ENCODE measurements at places on chromosomes 3 and 15.

DNA sequence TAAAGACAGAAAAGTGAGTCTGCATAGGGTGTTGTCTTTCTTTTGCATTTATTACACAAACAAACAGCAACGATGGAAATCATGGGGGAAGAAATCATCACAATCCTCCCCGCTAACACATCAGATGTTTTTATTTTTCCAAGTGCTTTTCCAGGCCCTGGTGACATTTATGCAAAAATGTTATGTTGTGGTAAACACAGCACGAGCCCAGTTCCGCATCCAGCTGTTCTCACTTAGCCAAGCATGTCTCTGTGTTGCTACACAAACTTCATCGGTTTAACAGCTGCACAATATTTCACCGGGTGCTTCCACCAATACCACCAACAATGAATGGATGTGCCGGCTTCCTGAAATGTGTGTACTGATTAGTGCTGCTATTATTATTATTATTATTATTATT, 53.7 kb upstream of the ABHD17C start:
- DNase-seq = no peak

DNA sequence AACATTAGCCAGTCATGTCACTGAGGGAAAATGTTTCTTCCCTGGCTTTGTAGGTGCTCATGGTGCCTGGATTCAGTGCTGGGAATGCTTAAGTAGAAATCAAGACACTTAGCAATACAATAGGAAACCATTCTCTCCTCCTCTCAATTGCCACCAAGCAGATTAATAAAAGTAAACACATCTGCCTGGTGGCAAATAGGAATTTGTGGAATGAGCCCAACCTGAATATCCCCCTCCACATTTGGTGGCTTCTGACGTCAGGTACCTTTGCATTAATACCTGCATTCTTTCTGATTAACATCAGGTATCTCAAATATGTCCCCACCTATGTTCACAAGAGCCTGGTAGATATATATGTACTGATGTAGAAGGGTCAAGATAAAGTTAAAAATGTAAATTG, 42.7 kb downstream of the PPP2R3A start:
- no peak for DNase-seq

DNA sequence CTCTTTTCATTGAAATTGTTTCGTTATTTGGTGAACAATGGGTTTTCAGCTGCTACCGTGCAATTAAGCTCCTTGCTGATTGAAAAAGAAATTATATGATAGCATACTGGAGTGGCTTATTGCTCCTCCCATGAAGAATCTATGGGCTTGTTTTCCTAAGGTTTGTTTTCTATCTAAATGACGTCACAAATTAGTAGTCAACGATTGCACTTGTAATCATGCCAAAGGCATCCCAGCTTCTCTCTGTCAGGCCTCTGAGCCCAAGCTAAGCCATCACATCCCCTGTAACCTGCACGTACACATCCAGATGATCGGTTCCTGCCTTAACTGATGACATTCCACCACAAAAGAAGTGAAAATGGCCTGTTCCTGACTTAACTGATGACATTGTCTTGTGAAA, 388.0 kb upstream of the LMCD1 start:
- no peak for DNase-seq

GRCh38 chr3:176275113-176275512, 922.2 kb downstream of the TBL1XR1 start:
- no peak for DNase-seq

DNA sequence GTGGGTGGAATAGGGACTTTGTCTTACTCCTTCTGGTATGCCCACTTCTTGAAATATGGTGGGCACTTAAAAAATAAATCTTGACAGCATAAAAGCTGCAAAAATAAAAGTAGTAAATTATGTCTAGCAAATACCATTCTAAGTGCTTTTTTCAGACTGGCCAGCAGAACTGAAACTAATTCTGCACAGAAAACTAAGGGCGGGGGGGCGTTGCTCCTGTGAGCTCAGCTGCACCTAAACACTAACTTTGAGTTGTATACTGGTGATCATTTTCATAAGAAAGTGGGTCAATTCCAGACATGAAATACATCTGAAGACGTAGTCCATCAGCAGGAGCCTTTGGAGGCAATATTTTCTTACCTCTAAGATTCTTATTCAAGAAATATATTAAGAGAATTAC, 114.8 kb downstream of the WDR76 start:
- no peak for DNase-seq

- no peak for DNase-seq
These were observed 1.6 kb upstream of the VILL start for GRCh38 chr3:37988931-37989525.

DNA sequence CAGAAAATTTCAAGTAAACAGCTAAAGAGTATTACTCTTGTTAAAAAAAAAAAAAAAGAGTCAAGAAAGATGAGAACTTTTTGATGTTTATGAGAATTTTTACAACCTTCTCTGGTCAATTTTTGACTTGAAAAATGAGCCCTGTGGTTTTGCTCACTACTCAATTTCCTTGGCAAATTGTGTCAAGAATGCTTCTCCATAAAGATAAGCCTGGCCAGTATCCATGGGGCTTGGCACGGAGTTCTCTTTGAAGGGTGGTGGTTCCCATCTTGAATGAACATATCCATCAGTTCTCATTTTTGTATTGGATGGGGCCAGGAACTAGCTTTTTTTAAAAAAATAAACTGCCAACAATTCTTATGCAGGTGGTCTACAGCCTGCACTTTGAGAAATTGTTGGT, 179.9 kb downstream of the RYR3 start:
- DNase-seq = no peak

DNA sequence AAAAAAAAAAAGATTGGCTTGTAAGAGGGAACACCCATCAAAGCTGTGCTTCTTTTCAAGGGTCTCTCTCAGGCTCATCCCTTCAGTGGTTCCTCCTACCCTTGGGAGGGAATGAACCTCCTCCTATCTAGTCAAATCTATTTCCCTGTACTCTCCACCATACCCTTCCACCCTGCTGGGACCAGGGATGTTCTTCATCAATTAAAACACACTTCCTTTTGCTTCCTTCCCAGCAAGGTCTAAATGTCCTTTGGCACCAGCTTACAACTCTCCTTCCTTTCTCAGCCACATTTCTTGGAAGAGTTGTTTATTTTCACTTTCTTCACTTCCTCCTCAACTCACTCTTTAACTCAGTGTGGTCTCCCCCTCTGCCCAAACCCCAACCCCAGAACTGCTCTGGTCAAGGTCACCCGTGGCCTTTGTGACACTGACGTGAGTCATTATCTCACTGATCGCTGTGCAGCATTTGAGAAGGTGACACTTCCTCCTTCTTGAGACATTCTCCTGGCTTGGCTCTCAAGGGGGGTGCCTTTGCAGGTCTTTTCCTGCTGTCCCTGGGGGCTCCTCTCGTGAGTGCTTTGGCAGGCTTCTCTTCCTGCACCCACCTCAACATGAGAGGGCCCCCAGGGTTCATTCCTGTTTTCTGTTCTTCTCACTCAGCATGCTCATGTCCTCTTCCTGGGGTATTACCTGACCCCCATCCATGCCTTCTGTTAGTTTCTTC, 210.5 kb upstream of the TLE3 start:
- no peak for DNase-seq

DNA sequence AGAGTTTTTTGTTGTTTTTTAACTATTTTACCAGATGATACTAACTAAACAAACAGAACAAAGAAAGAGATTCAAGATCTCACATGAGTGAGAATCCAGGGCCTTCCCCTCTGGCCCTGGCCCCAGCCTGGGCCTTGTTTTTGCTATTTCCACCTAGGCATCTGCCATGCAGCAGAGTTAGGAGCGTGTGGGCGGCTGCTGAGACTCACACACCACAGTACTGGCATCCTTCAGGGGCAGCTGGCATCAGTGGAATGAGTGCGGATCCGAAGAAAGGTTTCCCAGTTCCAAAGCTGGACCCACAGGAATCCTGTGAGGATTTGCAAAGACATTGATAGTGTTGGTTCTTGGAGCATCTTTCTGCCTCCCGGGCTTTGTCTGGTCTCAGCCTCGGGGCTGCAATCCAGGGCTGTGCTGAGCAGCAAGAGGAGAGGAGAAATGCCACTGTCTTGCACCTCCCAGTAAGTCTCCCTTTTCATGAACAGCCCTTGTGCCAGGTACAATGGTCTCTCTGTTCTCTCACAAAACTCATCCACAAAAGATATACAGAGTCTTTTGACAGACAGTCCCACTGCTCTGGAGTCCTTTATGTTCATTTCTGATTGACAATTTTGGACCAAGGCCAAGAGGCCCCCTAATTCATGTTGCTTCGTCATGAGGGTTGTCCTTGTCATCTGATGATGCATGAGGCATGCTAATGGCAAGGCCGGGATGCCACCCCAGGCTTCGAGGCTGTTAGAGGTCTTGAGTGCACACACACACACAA, 46.6 kb downstream of the APH1B start:
- no peak for DNase-seq

GRCh38 chr3:155912090-155912489, 41.6 kb downstream of the GMPS start:
- no peak for DNase-seq

DNA sequence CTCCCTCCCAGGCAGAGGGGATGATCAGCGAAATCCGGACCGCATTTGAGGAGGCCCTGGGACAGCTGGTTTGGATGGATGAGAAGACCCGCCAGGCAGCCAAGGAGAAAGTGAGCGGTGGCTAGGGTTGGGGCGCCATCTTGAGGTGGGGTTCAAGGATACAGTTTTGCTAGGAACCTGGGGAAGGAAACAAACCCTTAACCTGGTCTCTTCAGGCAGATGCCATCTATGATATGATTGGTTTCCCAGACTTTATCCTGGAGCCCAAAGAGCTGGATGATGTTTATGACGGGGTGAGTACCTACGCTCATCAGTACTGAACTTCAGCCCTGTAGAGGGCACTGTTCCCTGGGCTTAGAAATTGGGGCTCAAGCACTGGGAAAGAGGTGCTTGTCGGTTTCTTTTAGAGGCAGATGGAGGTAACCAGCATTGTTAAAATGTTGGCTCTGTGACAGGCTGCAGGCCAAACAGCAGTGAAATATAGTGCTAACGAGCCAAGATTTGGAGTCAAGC, 9.6 kb upstream of the PSMD2 start:
- DNase-seq = peak; percentile 18

GRCh38 chr3:49841126-49841696, 15.2 kb downstream of the TRAIP start:
- DNase-seq = no peak

GRCh38 chr15:99719096-99719541, 14.1 kb downstream of the LYSMD4 start:
- DNase-seq = no peak

GRCh38 chr15:89209057-89209456, 12.3 kb downstream of the RLBP1 start:
- DNase-seq = no peak

GRCh38 chr3:20646425-20646824, 460.4 kb upstream of the SGO1 start:
- DNase-seq = no peak

GRCh38 chr15:101469520-101470288, 19.8 kb downstream of the PCSK6 start:
- no peak for DNase-seq

- DNase-seq = no peak
These were observed 46.8 kb downstream of the COL6A5 start for GRCh38 chr3:130392266-130392665.

- no peak for DNase-seq
These were observed 30.2 kb downstream of the RPLP1 start for GRCh38 chr15:69482686-69483256.

- no peak for DNase-seq
These were observed 194.3 kb downstream of the SLC9A9 start for GRCh38 chr3:143653935-143654334.

GRCh38 chr15:31498756-31499155, 172.1 kb downstream of the KLF13 start:
- no peak for DNase-seq

DNA sequence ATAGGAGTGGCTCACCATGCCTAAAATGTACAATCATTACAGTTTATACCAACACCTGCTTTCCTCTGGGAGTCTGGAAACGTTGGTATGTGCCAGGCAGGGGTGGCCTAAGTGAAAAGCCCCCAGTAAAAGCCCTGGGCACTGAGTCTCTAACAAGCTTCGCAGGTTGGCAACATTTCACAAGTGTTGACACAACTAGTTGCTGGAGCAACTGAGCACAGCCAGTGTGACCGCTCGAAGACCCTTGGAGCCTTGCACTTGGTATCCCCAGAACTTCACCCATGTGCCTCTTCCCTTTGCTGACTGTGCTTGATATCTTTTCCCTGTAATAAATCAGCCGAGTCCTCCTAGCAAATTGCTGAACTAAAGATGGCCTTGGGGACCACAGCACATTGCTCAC, 2.7 kb downstream of the RIOX2 start:
- no peak for DNase-seq

- no peak for DNase-seq
These were observed 883 bp downstream of the MAGEF1 start for GRCh38 chr3:184710870-184711492.

DNA sequence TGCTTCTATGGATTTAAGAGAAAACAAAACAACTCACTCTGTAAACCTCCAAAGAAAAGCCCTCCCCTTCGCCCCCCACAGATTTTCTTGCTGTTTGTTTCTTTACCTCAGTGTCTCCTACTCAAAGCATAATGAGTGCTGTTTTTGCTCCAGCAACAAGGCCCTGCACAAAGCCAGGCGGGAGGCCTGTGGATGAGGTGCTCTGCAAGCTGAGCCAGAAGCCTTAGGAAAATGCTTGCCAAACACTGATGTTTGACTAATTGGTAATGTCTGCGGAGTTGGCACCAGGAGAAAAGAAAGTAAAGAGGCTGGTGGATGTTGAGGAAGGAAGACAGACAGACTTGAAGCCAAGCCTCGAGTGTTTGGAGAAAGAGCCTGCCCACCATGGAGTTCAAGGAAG, 99.7 kb downstream of the RARB start:
- no peak for DNase-seq

GRCh38 chr15:36632226-36632625, 52.8 kb downstream of the CDIN1 start:
- DNase-seq = no peak

DNA sequence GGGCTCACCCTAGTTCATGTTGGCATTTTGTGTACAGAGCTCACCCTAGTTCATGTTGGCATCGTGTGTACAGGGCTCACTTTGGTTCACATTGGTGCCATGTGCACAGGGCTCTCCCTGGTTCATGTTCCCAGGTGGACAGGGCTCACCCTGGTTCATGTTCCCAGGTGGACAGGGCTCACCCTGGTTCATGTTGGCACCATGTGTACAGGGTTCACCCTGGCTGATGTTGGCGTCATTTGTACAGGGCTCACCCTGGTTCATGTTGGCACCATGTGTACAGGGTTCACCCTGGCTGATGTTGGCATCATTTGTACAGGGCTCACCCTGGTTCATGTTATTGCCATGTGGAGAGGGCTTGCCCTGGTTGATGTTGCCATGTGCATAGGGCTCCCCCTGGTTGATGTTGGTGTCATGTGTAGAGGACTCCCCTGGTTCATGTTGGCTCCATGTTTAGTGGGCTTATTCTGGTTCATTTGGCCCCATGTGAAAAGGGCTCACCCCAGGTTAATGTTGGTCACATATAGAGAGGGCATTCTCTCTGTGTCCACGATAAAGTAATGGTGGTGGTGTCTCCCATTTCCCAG, 31.7 kb upstream of the NR2C2 start:
- DNase-seq = no peak
